ENCODE measurements at places on chromosomes 4 and X. TPM values are rescaled to one million over a fixed set of nuclear protein-coding genes. Genes with fewer than 3 reads are reported as not detected.

The LUZP4 gene
- not detected for total RNA-seq

The MAGEE2 gene
- total RNA-seq: not detected

The MAGEA12 gene
- not detected for total RNA-seq

The PPP1R3F gene
- total RNA-seq: 21.6 TPM

The MSX1 gene
- 6.7 TPM for total RNA-seq

The ACE2 gene
- 22.6 TPM for total RNA-seq

The FAM47A gene
- total RNA-seq: not detected

The ZNF185 gene
- 1.5 TPM for total RNA-seq

The CENPE gene
- total RNA-seq: 0.87 TPM

The TCEAL5 gene
- total RNA-seq: not detected

The CORIN gene
- 20.0 TPM for total RNA-seq

The UGT8 gene
- 0.13 TPM for total RNA-seq

The IQSEC2 gene
- 9.5 TPM for total RNA-seq

The F8A2 gene
- not detected for total RNA-seq

The STBD1 gene
- total RNA-seq: 31.1 TPM

The CTSO gene
- total RNA-seq: 21.4 TPM

The LPAR4 gene
- not detected for total RNA-seq

The FAT1 gene
- total RNA-seq: 79.2 TPM

The GPRIN3 gene
- 10.0 TPM for total RNA-seq

The DDX53 gene
- not detected for total RNA-seq

GRCh38 chr4:150178161-150178560 lies 99.9 kb downstream of the DCLK2 start:
- DNase-seq: no peak

- DNase-seq: no peak
Measured at GRCh38 chrX:155070038-155070437, 898 bp downstream of the CMC4 start.

DNA sequence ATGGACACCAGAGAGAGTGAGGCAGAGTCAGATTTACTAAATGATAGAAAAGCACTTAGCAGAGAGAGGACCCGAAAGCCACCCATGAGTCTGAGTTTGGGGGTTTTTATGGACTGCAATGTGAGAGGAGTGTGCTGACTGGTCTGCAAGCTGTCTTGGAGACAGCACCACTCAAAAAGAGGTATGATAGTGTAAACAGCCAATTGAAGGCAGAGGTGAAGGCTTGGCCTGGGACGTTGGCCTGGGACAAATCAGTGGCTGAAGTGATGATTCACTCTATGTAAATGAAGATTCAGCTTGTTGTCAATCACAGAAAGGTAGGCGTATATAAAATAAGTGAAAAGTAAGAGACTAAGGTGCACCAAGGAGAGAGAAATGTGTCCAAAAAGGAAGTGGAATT lies 217.6 kb upstream of the ZFP42 start:
- no peak for DNase-seq

GRCh38 chr4:75666299-75666698 lies 6.9 kb downstream of the G3BP2 start:
- DNase-seq: no peak

- DNase-seq: no peak
Measured at GRCh38 chr4:79831119-79831528, 241.9 kb downstream of the ANTXR2 start.

DNA sequence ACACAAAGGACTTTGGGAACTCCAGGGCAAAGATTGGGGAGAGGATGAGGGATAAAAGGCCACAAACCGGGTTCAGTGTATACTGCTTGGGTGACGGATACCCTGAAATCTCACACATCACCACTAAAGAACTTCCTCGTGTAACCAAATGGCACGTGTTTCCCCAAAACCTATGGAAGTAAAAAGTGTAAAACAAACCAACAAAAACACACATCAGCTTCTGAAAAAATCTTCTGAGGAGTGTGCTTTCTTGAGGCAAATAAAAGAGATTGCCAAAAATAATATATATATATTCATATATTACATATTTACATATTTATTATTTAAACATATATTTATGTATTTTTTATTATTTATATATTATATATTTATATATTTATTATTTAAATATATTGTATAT lies 3.9 kb downstream of the P2RY8 start:
- no peak for DNase-seq

DNA sequence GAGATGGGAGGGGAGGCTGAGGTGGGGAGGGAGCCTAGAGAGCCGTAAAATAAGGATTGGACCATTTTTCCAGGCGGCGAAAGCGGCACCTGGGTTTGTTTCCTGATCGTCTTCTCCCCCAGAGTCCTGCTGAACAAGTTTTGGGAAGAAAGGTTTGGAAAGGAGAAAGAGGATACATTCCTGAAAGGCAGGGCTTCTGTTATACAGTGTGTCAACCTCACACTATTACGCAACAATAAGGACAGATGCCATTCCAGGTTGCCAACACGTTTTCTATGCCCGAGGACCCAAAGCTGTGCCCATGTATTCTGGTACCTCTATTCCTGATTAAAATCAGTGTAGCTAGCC lies 658 bp downstream of the SCOC start:
- DNase-seq: no peak

DNA sequence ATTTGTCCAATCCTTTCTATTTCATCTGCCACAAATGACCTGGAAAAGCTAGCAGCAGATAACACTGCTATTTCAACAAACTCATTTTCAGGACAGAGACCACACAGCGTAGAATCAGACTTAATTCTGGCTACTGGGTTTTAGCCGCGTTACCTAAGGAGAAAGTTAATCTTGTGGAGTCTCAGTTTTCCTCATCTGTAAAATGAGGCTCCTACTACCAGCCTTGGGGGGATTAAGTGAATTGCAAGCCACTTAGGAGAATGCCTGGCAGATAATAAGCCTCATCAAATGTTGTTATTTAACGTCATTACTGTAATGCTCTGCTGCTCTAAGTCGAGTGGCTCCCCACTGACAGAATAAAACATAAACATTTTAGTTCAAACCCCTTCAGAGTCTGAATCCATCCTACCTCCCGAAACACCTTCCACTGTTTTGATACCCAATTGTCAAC lies 1.4 kb downstream of the CCNI start:
- DNase-seq: no peak

DNA sequence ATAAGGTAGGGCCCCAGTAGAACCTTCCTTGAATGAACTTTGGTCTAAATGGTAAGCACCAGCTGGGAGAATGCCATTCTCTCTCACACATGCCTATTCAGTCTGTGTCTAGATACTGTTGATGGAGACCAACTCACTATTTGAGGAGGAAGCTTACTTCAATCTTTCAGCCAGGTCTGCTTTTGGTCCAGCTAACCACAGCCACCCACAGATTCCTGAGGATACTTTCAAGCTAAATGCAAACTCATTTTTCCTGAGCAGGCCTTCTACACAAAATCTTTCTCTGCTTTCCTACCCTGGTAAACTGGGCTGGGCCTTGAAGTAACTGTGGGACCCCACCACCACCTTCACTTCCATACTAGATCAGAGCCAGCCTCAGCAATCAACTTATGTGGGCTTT lies 76.9 kb upstream of the KLF3 start:
- no peak for DNase-seq

GRCh38 chr4:1293991-1294390 lies 4.3 kb downstream of the MAEA start:
- peak; percentile 54 for DNase-seq

GRCh38 chr4:177236886-177237285 lies 72.8 kb upstream of the NEIL3 start:
- no peak for DNase-seq

- no peak for DNase-seq
Measured at GRCh38 chrX:12278151-12278550, 139.9 kb downstream of the FRMPD4 start.

- no peak for DNase-seq
Measured at GRCh38 chr4:129603241-129603931, 507.4 kb downstream of the C4orf33 start.

DNA sequence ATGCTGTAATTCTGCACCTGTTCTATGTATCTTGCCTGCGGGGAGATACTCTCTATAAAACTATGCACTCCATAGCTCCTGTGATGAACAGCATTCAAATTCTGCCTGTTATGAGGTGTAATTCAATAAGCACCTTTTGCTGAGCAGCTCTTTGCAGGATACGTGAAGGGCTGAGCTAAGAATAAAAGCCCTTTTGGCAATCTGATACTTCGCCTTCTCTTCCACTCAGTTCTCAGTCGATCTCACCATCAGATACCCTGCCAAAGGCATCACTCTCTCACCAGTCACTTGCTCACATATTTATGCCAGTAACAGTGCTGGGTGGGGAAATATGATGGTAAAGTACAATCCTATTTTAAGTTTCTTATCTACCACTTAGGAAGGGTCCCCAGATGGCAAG lies 67.2 kb downstream of the RPS3A start:
- DNase-seq: no peak

- DNase-seq: no peak
Measured at GRCh38 chr4:48275686-48276085, 6.0 kb upstream of the TEC start.

- DNase-seq: no peak
Measured at GRCh38 chr4:78949735-78950134, 10.5 kb upstream of the PAQR3 start.

DNA sequence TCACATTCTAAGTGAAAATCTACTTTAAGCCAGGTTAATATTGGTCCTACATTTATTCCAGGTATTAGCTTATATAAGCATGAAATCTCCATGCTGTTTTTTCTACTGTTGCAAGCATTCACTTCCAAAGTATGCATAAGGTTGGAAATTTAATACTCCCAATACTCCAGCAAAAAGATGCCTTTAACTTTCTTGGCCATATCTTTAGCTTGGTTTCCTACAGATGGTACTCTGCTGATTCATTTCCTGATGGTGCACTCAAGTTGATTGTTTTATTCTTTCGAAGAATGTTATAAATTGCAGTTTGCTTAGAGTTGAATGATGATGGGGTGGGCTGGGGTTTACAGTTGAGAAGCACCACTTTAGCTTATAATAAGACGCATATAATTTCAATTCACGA lies 330.2 kb downstream of the PTTG2 start:
- no peak for DNase-seq

- DNase-seq: no peak
Measured at GRCh38 chr4:74896595-74896994, 36.3 kb upstream of the PARM1 start.

GRCh38 chr4:67375291-67375690 lies 170.0 kb downstream of the CENPC start:
- no peak for DNase-seq

- DNase-seq: no peak
Measured at GRCh38 chrX:31580227-31580626, 508.4 kb upstream of the FTHL17 start.

GRCh38 chr4:66885501-66886165 lies 659.7 kb downstream of the CENPC start:
- no peak for DNase-seq

- DNase-seq: no peak
Measured at GRCh38 chr4:174318829-174319764, 35.4 kb downstream of the CEP44 start.

- DNase-seq: no peak
Measured at GRCh38 chrX:73842541-73843234, 279.7 kb downstream of the CHIC1 start.

GRCh38 chr4:118139241-118139640 lies 105.0 kb downstream of the NDST3 start:
- no peak for DNase-seq

GRCh38 chr4:47383829-47384427 lies 79.6 kb downstream of the COMMD8 start:
- DNase-seq: no peak

DNA sequence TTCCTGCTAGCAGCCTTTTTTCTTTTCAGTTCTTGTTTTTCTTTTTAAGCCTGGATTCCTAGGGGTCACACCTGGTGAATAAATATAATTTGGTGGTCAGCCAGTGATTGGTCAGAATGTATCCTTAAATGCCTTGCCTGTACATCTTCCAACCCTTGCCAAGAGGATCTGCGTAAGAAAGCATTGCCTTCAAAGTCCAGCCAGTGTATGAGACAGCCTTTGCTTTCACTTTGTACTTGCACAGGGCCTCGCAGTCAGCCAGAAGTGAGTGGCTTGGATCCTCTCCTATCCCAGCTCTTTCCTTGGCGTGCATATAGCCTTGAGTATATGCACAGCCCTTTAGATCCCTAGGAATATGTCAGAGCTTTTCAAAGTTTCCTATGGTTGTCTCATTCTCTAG lies 22.2 kb downstream of the KANTR start:
- peak; percentile 10 for DNase-seq

GRCh38 chrX:24005028-24005427 lies 22.0 kb downstream of the KLHL15 start:
- DNase-seq: no peak

DNA sequence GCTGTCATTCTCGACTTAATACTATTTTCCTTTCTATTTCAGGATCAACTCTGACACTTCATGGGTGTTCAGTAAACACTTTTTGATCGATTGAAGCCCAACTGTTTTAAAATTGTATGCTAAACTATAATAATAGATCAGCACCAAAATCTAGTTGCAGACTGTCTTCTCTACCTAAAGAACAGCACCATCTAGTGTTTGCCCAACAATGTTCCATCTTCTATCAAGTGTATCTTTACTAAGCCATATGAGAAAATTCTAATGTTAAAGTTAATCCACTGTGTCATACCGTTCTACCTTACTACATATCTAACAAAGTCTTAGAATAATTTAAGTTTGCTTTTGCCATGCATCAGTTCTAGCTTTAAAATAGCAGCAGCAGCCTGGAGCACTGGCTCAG lies 113.0 kb upstream of the PRDX4 start:
- DNase-seq: no peak

All from heart right ventricle (tissue), 16 donors.